Chondrocyte (in vitro differentiated cells): ENCODE measurements at places on chromosomes 2 and 18. TPM values are rescaled to one million over a fixed set of nuclear protein-coding genes. Genes with fewer than 3 reads are reported as not detected.

PXDN gene
- total RNA-seq: 499 to 576 TPM (median 571 TPM) in 3 replicates

SPAG16 gene
- 18.7 to 22.8 TPM (median 20.4 TPM) in 3 replicates for total RNA-seq

ZSWIM2 gene
- not detected in 3 replicates for total RNA-seq

C2orf66 gene
- total RNA-seq: 0.89 TPM in 1 of 3 replicates, not detected in the others

AMER3 gene
- not detected in 3 replicates for total RNA-seq

TNFRSF11A gene
- 0.17 to 0.49 TPM (median 0.22 TPM) in 3 replicates for total RNA-seq

ANKMY1 gene
- total RNA-seq: 9.5 to 20.6 TPM (median 10.8 TPM) in 3 replicates

ESPNL gene
- total RNA-seq: 0.07 to 0.17 TPM (median 0.15 TPM) in 3 replicates

UGT1A9 gene
- total RNA-seq: 0.10 TPM in 1 of 3 replicates, not detected in the others

FMNL2 gene
- 31.5 to 42.3 TPM (median 33.9 TPM) in 3 replicates for total RNA-seq

UGT1A10 gene
- not detected in 3 replicates for total RNA-seq

MPP4 gene
- 0.26 to 0.56 TPM (median 0.37 TPM) in 3 replicates for total RNA-seq

KCNF1 gene
- total RNA-seq: not detected in 3 replicates

GRB14 gene
- total RNA-seq: 1.1 to 2.4 TPM (median 1.2 TPM) in 3 replicates

GDF7 gene
- 10.9 to 12.8 TPM (median 12.6 TPM) in 3 replicates for total RNA-seq

RAB1A gene
- total RNA-seq: 183 to 202 TPM (median 192 TPM) in 3 replicates

KIAA2012 gene
- not detected in 3 replicates for total RNA-seq

IL1F10 gene
- total RNA-seq: not detected in 3 replicates

UPP2 gene
- total RNA-seq: 0.60 TPM in 1 of 3 replicates, not detected in the others

IL36RN gene
- not detected in 3 replicates for total RNA-seq

GALNT13 gene
- 0.46 TPM in 1 of 3 replicates, not detected in the others for total RNA-seq

IL36A gene
- total RNA-seq: not detected in 3 replicates

FNDC4 gene
- total RNA-seq: 8.6 to 17.7 TPM (median 17.4 TPM) in 3 replicates

CRYGC gene
- not detected in 3 replicates for total RNA-seq

TUBB8B gene
- not detected in 3 replicates for total RNA-seq

CCDC85A gene
- 0.51 to 5.0 TPM (median 0.70 TPM) in 3 replicates for total RNA-seq

C2orf15 gene
- total RNA-seq: 0.17 to 0.26 TPM in 2 of 3 replicates, not detected in the other

HOXD12 gene
- total RNA-seq: not detected in 3 replicates

ZAP70 gene
- 0.37 to 0.41 TPM in 2 of 3 replicates, not detected in the other for total RNA-seq

STPG4 gene
- total RNA-seq: 0.25 to 0.58 TPM (median 0.28 TPM) in 3 replicates

TMEM169 gene
- total RNA-seq: 1.3 to 2.0 TPM (median 1.5 TPM) in 3 replicates

EML4 gene
- total RNA-seq: 49.5 to 50.0 TPM (median 49.9 TPM) in 3 replicates

PLB1 gene
- 4.4 to 8.2 TPM (median 5.8 TPM) in 3 replicates for total RNA-seq

ACMSD gene
- total RNA-seq: not detected in 3 replicates

CCL20 gene
- 0.45 to 1.9 TPM (median 0.79 TPM) in 3 replicates for total RNA-seq

RND3 gene
- 65.1 to 125 TPM (median 124 TPM) in 3 replicates for total RNA-seq

CHST9 gene
- 0.56 to 1.1 TPM (median 0.82 TPM) in 3 replicates for total RNA-seq

DES gene
- total RNA-seq: 0.70 to 19.8 TPM (median 15.5 TPM) in 3 replicates

ABCB11 gene
- not detected in 3 replicates for total RNA-seq

AQP12A gene
- not detected in 3 replicates for total RNA-seq

EIF2AK2 gene
- 46.4 to 57.5 TPM (median 50.4 TPM) in 3 replicates for total RNA-seq
